ENCODE measurements at places on chromosomes 11 and 22.

- no peak for DNase-seq
Observed at GRCh38 chr11:91966368-91966767, 258.2 kb upstream of the FAT3 start.

DNA sequence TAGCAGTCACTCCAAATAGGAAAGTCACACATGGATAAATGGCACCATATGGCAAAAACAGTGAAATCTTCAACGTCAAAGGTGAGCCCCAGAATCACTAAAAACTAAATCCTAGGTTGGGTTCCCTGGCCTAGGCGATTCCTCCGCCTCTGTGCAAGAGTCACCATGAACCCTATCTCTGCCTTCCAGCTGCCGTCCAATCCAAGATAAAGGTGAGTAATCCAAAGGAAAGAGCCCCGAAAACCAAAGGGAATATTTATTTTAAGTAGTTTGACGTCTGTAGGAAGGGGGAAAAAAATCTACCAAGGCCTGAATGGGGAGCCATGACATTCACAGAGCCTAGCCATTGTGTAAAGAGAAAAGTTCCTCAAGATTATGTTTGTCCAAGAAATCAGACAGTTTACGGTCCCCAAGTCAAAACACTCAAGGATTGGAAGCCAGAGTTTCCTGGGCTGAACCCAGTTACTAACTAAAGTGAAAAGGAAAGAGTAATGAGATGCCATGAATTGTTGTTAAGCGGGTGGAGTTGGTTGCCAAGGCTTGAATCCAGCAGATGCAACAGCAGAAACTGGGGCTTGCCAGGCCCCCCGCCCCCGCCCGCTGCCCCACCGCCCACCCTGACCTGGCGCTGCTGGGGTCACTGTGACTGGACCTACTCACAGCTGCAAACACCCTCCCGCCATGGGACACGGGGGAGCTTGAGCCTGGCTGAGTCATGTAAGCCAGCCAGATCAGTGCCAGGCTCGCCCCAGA, 39.7 kb upstream of the ETS1 start:
- no peak for DNase-seq

DNA sequence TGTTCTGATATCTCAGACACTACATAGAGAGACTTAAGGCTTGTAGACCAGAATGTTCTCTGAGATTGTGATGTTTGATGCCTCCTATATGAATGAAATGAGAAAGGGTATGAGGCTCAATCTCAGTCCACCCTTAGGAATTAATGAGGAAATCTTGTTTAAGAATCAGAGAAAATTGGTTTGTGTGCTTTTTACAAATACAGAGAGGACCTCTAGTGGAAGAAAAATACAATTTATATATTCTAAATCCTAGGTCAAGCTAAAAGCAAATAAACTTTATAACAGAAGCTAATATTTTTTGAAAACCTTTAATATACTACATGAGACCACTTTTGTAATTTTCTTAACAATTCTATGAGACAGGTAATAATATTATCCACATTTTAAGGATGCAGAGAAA, 5.0 kb upstream of the OR52H1 start:
- DNase-seq: no peak

DNA sequence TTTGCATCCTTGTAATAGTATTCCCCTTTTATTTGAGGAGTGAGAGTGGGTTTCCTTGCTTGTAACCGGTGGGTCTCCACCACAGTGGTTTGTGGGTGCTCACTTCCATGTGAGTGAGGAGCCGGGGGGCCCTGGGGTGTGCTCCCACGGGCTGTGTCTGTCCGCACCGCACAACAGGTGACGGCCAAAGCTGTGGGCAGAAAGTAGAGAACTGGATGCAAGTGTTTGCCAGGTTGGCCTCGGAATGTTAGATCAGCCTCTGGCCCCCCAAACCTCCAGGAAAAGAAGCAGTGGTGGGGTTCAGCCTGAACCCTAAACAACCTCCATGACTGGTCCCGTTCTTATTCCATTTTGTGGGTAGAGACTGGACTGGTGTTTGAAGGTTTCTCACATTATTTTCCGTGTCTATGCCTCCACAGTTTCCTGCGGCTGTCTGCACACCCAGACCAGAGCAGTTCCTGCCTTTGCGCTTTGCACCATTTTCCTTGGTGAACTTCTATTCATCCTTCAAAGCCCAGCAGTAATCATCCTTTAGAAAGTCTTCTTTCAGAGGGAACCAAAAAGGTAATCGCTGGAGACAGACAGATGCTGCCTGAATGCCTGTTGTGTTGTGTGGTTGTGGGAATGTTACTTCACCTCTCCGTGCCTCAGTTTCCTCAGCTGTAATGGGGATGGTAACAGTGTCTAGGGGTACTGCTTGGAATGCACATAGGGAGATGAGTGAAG, 77.2 kb downstream of the MYEOV start:
- DNase-seq: no peak

GRCh38 chr11:127825183-127825582, 762.2 kb downstream of the ETS1 start:
- no peak for DNase-seq

DNA sequence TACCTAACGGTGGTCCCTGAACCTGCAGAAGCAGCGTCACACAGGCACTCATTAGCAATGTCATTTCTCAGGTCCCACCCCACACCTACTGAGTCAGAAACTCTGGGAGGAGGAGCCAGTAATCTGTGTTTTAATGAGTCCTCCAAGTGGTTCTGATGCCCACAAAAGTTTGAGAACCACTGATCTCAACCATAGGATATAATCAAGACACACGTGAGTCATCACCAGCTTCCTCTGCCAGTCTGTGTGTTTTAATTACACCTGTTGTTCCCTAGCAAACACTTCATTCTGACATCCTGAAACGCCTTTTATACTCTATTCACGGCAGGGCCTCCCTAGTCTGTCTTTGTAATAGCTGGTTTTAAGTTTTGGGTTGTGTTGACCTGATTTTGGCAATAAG, 5.8 kb downstream of the TECTA start:
- DNase-seq: no peak

DNA sequence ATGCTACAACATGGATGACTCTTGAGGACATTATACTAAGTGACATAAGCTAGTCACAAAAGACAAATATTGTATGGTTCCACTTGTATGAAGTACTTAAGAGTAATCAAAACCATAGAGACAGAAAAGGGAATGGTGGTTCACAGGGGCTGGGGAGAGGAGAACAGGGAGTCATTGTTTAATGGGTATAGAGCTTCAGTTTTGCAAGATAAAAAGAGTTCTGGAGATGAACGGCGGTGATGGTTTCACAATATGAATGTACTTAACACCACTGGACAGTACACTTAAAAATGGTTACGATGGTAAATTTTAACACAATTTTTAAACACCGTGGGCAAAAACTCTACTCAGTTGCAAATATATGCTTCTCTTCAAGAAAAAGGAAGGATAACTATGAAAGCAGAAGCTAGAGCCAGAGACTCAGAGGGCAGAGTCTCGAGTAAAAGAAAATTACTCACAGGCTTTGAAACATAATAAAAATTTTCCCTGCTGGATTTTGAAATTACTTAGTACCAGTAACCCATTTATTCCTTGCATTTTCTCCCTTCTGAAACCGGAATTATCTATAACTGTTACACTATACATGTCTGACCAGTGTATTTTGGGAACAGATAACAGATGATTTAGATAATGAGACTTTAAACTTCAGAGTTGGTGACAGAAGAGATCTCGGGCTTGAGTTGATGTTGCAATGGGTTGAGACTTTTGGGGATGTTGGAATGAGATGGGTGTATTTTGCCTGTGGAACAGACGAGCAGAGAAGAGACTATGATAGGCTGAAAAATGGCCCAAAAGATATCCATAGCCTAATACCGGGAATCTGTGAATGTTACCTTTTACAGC, 15.0 kb downstream of the MRTFA start:
- DNase-seq: no peak

DNA sequence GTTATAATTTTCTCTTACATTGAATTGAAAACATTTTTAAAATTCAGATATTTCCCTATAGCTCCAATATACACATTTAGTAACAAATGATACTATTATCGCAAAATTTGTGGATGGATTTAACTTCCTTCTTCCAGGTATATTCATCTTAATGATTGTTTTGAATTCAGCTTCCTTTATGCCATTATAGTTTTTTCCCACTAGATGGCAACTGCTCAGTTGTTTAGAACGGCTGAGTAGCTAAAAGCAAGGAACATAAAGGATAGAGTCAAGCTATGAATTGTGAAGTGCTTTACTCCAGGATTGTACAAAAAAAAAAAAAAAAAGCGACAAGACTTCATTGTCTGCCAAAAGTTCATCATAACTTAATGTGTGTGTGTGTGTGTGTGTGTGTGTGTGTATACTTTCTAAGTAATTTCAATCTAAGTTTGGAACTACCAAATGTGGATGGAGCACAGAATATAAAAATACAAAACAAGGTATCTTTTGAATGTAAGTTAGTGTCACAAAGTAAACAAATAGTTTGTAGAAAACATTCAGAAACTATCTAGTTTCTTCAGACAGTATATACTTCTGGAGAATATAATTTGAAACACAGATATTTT, 846.4 kb downstream of the DLG2 start:
- DNase-seq: no peak

DNA sequence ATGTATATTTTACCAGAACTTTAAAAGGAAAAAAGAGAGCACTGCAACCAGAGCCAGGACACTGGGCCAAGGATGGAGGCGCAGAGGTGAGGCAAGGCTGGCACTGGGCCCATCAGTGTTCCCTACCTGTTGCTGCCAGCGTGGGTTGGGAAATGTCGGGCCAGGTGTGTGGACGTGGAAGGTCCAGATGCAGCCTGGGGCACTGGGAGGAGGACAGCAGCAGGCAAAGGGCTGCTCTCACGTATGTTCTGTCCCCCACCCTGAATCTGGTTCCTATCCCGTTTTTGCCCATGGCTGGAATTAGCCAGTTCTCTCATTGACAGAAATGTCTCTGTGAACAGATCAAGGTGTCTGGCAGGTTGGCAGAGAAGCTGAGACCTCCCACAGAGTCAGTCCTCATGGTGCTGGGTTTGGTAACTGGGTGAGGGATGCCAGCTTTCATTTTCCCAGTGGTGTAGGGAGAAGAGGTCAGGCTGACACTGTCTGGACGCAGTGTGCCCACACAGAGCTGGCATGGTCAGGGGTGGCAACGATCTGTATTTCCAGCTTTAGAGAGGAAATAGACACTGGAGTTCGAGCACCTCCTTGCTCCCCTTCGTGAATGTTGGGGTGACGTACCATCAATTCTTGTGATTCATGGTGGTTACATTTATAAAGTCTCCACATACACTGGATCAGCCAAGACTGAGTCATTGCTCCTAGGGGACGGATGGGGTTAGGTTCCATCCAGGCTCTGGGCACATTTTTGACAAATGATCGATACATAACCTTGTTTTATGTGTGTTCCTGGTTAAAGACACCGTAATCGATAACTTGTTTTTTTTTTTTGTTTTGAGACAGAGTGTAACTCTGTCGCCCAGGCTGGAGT, 4.3 kb upstream of the PNPLA3 start:
- DNase-seq: no peak

DNA sequence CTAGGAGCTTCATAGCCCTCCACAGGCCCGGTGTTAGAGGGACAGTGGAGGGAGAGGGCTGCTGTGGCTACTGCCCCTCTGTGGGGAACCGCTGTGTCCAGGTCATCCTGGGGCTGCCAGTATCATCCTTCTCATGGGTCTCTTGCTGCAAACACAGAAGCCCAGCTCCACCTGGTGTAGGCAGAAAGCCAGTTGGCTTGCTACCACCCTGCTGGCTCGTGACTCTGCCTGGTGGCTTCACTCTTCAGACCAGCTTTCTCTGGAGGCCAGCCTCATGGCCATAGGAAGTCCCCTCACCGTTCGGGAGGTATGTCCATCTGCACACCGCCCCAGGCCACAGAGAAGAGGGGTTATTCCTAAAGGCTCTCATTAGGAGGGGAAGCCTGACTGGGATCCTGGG, 19.4 kb upstream of the SUSD2 start:
- no peak for DNase-seq

DNA sequence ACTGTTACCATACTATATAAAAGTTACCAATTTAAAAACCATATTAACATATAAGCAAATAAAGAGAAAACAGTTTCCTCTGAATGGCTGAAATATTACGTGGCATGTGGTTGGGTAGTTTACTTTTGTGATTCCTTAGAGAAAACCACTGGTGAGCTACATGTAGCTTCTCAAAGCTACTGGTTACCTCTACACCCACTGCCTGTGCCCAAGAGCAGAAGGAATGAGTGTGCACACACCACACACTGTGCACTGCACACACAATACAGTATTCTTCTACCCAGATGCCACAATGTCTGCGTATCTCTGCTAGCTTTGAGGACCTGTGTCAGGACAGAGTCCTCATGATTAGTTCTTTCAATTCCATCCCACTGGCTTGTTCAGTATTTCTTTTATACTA, 25.5 kb upstream of the YPEL1 start:
- no peak for DNase-seq

DNA sequence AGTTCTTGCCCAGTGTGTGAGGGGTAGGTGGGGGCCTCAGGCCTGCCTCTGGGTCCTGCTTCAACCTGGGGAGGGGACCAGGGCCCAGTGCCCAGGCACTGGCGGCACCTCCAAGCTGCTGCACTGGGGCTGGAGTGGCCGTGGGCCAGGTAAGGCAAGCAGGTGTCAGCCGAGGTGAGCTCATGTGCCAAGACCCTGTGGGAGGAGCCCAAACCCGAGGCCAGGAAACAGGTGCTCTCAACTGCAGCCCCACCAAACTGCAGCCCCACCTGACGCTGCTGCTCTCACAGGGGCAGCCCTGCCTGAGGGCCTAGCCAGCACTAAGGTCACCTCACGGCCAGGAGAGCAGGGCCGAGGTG, 18.1 kb upstream of the GNB1L start:
- no peak for DNase-seq

DNA sequence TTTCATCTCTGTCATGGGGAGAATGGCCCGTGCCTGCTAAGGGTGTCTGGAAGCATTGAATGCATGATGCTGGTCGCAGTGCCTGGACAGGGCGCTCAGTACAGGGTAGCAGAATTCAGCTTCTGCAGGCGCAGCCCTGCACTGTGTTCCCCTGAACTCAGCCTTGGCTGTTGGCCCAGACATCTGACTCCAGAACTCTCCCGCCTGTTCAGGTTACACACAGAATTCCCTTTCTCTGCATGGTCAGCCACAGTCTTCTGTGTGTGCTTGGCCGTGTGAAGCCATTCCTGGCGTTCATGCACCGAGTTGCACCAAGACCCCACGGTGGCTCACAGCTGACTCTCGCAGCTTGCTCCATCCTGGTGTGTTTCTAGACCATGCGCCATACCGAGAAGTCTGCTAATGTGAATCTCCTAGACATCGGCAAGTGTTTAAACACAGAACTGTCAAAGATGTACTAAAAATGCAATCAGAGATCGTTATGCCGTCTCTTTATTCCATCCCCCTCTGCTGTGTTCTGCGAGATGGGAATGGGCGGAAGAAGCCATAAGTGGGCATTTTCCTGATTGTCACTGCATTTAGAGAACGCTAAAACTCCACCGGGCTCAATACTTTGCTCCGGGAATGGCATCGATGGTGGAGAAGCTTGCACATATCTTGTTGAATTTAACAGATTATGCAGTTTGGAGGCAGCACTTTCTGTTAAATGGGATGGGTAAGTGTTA, 55.6 kb downstream of the MPPED1 start:
- DNase-seq: no peak

- no peak for DNase-seq
Observed at GRCh38 chr11:33976495-33977199, 74.9 kb upstream of the CAPRIN1 start.

Measured in GM12891 (cell line).